Hippocampal formation (tissue), 2 donors: ENCODE measurements at places on chromosomes 1 and 21.
A peak's percentile ranks its signal among the peaks of the same experiment; 100 is the strongest.

GRCh38 chr1:189819751-189820150, 657.9 kb downstream of the BRINP3 start:
- no peak for DNase-seq

- no peak for DNase-seq
These were observed 22.4 kb downstream of the COL16A1 start for GRCh38 chr1:31681415-31681814.

GRCh38 chr1:53971718-53972117, 25.6 kb downstream of the LRRC42 start:
- no peak for DNase-seq

- DNase-seq: no peak
These were observed 92.6 kb upstream of the VAV3 start for GRCh38 chr1:108057541-108057940.

GRCh38 chr1:207849646-207850045, 61.3 kb downstream of the CD34 start:
- no peak for DNase-seq

DNA sequence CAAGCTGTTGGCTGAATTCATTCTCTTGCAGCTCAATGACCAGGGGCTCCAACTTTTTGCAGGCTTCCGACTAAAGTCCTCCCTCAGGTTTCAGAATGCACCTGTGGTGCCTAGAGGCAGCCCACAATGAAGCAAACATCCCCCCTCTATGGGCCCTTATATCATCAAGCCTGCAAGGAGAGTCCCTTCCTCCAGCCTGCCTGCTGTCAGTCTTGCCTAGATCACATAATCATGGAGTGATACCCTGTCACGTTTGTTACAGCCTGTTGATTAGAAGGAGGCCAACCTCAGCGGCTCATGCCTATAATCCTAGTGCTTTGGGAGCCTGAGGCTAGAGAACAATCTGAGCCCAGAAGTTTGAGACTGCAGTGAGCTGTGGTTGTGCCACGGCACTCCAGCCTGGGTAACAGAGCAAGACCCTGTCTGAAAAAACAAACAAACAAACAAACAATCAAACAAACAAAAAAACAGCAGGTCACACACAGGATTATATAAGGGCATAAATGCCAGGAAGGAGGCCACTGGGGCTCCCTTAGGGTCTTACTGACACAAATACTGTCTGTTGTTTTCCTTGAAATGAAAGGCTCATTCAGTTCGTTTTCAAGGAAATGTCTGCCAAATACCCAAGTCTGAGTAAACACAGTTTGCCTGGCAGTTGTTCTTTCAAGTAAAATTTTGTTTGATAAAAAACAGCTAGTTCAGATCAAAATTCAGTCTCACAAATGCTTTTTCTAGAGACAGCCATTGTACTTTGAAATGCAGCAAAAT, 4.7 kb upstream of the SPRR3 start:
- peak; percentile 27 for DNase-seq

GRCh38 chr1:37808369-37809319, 636 bp upstream of the YRDC start:
- peak; percentile 88 for DNase-seq

DNA sequence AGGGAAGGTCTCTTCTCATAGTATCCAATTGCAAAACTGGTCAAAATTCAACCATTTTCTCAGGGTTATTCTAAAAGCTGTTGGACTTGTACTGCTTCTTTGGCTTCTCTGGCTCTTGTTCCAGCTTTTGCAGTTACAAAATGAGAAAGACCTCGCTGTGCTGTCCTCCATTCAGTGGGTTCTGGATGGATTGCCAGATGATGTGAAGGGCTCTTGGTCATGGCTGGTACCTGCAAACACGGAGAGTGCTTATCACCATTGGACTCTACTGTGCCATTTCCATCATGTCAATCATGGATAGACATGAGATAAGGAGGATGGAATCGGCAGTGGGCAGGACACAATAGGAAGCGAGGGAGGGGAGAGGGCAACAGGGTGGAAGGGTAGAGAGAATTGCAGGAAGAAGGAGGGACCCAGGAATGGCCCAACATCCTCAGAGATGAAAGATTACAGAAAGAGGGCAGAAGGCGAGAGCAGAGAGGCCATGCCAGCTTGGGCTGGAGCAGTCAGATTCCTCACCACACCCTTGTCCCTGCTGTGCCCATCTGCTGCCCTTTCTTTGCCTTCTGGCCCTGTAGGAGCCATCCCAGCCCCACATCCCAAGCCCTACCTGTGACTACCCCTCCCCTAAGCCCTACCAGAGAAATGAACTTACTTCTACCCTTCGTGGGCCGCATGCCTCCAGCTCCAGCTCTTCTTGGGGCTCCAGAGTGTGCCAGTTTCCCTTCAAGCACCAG, 70.3 kb downstream of the HIVEP3 start:
- DNase-seq: no peak

DNA sequence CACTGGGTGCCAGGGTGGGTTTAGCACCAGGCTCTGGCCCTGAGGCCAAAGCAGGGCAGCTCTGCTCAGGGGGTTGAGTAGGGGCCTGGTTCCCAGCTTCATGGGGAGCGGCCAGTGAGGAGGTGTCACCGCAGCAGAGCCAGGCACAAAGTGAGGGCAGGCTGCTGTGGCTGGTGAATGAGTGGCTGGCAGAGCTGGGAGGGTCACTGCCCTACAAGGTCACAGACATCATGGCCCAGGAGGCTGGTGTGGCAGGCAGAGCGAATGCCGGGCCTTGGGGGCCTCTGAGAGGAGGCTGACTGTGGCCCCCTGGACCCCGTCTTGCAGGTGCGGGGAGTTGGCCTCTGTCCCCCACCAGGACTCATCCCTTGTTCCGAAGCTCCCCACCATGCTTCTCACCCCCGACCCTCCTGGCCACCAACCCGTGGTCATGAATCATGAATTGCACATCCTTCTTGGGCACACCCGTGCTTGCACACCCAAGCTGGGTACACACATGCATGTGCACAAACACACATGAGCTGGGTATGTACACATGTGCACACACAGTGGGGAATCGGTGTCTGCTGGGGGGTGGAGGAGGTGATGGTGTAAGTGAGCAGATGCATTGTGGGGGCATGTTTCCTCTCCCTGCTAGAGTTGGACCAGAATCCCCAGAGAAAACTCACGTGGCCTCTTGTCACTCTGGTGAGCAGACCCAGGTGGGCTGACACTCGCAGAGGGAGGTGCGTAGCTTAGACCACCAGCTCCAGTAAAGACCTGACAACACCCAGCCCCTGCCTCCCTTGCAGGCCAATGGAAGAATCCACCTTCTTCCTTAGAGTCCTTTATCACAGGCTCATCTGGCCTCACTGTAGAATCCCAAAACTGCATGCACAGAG, 4.8 kb upstream of the GNB1 start:
- DNase-seq: no peak

- DNase-seq: no peak
These were observed 26.7 kb downstream of the CDC7 start for GRCh38 chr1:91527266-91527765.

GRCh38 chr1:86914601-86914997, at the start of gene HS2ST1:
HS2ST1 (plus strand) TSS chr1:86914635.
- DNase-seq: no peak

- no peak for DNase-seq
These were observed 12.5 kb downstream of the TCP10L start for GRCh38 chr21:32572574-32573420.

DNA sequence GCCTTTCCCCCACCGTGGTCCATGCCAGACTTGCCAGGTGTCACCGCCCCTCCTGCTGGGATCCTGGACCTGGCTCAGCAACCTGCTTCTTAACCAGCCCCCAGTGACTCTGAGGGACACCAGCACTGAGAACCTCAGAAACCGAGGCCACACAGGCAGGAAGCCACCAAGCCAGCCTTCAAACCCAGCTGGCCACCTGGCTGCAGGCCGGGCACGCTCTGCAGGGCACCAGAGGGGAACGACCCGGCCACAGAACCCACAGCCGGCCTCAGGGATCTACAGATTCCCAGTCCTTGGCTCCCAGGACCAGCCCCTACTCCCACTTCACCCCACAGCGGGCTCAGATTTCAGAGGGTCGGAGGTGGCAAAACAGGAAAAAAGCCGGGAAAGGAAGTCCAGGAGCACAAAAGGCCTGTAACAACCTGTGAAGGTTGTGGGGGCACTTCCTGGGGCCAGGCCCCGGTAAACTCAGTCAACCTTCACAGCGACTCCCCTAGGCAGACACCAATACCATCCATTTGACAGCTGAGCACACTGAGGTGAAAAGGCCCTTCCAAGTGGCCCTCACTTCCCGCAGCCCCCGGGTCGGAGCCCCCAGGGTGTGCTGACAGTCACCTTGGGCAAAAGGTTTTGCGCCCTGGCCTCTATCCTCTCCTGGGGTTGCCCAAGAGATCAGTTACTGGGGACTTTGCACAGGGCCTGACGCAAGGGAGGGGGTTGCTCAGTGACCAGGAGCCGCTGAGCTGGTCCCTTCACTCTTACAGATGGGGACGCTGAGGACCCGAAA, 14.1 kb downstream of the RUNX3 start:
- no peak for DNase-seq

DNA sequence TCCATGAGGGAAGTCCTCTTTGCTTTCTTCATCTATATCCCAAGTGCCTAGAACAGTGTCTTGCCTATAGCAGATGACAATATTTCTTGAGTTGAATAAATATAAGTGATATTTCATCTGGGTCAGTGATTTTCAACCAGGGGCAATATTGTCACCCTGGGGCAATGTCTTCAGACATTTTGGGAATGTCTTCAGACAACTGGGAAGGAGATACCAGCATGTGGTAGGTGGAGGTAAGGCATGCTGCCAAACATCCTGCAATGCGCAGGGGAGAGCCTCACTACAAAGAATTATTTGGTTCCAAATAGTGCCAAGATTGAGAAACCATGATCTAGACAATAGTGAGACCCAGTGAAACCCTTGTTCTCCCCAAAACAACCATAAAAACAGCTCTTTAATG, 54.7 kb downstream of the C1orf94 start:
- no peak for DNase-seq

- no peak for DNase-seq
These were observed at the start of gene MX2 for GRCh38 chr21:41361786-41362604. MX2 (plus strand) TSS chr21:41362027; CDS start chr21:41376907, 14,880 bp downstream.

GRCh38 chr1:161111527-161111926, 6.3 kb downstream of the PFDN2 start:
- no peak for DNase-seq

- no peak for DNase-seq
These were observed 24.2 kb downstream of the SLC19A2 start for GRCh38 chr1:169461390-169462000.

GRCh38 chr1:94093996-94094395, 27.0 kb downstream of the ABCA4 start:
- DNase-seq: no peak

DNA sequence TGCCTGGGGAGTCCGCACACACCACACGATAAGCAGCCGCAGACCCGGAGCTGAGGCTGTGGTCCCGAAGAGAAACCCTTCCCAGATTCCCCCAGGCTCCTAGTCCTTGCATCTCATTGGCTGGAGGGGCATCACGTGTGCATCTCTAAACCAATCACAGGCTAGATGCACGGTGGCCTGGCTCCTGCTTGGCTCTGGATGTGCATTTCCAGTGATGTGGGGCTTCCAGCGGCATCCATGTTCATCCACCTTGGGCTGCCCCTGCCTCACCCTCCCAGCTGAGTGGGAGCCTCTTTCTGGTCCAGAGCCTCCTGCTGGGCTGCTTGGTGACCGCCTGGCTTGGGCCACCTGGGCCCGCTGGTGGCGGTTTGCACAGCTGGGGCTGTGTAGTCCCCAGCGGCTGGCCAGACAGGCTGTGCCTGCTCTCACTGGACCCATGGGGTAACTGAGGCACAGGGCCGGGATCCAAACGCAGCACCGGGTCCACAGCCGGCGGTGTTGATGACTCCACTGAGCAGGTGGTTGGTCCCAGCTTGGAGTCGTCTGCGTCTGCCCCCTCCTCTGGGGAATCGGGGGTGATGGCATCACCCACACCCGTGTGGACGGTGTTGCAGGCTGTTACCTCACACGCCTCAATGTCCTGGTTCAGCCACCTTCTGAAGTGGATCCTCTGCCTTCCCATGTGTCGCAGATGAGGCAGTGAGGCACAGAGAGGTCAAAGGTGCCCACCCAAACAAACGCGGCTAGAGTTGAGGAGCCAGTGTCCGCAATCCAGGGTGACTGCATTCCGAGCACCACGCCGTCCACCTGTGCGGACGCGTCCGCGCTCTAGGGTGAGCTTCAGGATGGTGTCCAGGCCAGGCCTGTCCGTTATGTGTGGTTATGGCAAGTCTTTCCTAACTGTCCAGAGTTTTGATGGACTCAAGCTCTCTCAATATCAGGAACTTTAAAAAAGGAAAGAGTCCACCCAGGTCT, 41.3 kb downstream of the COL6A1 start:
- DNase-seq: no peak

- DNase-seq: no peak
These were observed 28.5 kb upstream of the RLF start for GRCh38 chr1:40132383-40133311.

GRCh38 chr21:15445327-15445726, 284.5 kb upstream of the USP25 start:
- no peak for DNase-seq

DNA sequence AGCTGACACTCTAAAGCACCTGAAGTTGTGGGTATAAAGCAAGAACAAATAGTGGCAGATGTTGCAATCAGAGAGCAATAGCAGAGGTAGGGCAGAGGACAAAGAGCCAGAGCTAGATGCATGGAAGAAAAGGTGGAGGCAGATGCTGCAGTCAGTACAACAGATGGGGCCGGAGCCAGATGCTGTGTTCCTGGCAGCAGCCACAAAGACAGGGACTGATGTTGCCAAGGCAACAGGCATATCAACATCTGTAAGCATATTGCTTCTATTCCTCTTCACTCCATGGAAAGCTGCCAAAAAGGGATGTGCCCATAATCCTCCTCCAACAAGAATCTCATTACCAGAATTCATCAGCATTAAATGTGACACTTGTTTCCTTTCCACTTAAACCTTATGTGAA, 108.0 kb downstream of the TNNI3K start:
- no peak for DNase-seq

- DNase-seq: no peak
These were observed 452.1 kb upstream of the PROX1 start for GRCh38 chr1:213535679-213536078.

DNA sequence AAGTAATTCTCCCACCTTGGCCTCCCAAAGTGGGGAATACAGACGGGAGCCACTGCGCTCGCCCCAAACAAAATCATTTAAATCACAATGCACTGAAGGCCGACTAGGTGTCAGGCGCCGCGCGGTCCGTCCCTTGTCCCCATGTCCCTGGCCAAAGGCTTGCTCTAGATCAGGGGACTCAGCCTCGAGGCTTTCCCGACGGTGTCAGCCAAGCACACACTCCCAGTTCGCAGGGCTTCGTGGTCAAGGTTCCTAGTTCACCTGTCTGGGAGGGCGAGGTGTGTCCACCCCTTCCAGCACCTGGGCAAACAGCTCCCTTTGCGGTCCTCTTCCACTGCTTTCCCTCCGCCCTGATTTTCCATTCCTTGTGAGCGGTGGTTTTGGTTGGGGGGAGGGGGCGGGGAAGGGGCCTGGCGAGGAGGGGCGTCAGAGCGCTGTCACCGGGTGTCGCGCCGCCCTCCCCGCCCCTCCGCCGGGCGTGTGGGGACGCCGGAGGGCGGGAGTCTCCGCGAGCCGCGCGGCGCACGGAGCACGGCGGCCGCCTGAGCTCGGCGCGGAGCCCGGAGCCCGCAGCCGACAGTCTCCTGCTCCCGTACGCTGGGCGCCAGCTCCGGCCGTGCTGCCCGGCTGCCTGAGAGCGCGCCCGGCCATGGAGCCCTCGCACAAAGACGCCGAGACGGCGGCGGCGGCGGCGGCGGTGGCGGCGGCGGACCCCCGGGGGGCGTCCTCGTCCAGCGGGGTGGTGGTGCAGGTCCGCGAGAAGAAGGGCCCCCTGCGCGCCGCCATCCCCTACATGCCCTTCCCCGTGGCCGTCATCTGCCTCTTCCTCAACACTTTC, at the start of gene STUM:
TSS of gene STUM (plus strand) at position 509 of the 838 bp plus-strand sequence. CDS start at position 650, 141 bp downstream.
- no peak for DNase-seq

GRCh38 chr1:44270686-44271628, 57.7 kb downstream of the DMAP1 start:
- no peak for DNase-seq
